PC-3 (cell line): ENCODE measurements at places on chromosomes 2 and 18. TPM values are rescaled to one million over a fixed set of nuclear protein-coding genes. Genes with fewer than 3 reads are reported as not detected.
A peak's percentile ranks its signal among the peaks of the same experiment; 100 is the strongest.

DNA sequence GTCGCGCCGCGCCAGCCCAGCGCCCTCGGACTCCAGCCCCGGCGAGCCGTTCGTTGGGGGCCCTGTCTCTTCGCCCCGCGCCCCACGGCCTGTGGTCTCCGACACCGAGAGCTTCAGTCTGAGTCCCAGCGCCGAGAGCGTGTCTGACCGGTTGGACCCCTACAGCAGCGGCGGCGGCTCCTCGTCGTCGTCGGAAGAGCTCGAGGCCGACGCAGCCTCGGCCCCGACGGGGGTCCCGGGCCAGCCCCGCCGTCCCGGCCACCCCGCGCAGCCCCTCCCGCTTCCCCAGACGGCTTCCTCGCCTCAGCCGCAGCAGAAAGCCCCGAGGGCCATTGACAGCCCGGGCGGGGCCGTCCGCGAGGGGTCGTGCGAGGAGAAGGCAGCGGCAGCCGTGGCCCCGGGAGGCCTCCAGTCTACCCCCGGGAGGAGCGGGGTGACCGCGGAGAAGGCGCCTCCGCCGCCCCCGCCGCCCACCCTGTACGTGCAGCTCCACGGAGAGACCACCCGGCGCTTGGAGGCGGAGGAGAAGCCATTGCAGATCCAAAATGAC, 1.4 kb downstream of the PHLPP1 start:
- DNase-seq, result peak; percentile 39

DNA sequence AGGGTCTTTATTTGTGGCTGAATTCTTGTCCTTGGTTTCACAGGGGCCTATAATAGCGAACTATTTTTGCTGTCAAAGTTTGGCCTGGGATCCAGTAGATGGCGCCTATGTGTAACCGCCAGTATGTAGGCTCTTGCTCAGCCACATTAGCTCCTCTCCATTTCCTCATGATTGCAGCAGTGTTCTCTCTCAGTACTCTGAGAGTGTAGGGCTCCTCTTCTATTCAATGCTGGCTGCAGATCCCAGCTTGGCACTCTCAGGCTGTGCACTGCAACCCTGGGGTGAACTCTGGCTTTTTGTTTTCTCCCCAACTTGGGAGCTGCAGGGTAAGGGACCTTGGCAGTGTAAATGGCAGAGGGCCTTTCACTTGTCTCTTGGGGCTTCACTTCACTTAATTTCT, 344.6 kb upstream of the CHAC2 start:
- DNase-seq, result peak; percentile 68

DNA sequence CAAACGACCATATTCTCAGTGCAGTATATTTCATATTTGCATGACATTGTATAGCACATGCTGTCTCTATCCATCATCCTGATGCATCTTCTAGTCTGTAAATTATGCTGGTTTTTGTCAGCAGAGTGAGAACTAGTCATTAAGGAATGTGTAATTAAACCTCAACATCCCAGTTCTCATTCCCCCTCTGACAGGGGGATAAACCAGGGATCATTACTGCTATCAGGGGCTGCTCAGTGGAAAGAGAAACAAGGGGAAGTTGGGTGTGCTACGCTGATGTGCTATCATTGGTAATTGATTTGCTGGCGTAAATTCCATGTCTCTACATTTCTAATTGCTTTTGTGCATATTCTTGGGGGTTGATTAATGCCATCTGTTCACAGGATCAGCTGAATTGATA, 7.7 kb downstream of the CNTNAP5 start:
- DNase-seq, result no peak

DNA sequence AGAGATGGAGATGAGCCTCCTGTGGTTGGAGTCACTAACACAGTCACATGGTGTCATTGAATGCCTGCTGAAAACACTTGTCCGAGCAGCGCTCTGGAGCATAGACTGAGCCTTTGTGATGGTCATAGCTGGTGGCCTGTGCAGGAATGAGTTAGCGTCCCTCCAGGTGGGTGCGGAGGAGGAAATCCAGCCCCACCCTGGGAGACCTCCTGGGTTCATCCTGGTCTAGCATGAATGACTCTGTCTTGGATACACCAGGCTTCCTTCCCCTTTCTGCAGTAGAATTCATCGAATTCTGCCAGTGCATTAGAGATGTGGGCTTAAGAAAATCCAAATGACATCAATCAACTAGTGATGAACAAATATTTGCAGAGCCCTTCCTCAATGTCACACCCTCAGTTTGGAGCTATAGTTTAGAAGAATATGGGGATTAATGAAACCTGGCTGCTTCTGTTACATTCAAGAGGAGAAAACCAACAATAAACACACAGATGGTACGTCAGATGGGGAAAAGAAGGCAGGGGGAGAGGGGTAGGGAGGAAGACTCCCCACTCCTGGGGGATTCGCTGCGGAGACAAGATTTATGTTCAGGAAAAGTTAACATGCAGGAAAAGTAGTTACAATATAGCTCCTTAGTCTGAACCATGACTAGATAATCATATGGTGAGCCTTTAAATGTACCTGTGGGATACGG, 136.7 kb downstream of the DDX1 start:
- DNase-seq, result no peak

- DNase-seq, result no peak
Observed at GRCh38 chr2:241904791-241905710, 35.5 kb downstream of the RTP5 start.

DNA sequence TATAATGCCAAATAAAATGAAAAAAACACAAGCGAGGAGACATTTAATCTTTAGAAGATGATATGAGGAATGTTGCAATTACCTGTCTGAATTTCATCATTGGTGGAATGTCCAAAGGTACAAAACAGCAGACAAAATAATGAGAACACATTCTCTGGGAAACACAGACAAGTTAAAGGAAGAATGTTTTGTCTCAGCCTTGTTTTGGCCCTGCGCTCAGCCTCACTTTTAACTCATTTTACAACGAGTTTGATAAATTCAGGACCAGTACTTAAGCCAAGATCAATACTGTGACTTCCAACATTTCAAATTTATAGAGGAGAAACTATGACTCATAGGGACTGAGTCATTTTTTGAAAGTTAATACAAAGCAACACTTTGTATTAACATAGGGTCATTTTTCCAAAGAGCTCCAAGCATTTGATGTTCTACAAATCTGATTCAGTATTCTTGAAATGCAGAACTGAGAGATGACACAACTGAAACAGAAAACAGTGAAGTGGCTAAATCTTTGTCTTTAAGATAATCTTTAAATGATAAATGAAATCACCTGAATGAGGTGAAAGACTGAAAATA, 833.2 kb upstream of the CHAC2 start:
- DNase-seq, result peak; percentile 97

DNA sequence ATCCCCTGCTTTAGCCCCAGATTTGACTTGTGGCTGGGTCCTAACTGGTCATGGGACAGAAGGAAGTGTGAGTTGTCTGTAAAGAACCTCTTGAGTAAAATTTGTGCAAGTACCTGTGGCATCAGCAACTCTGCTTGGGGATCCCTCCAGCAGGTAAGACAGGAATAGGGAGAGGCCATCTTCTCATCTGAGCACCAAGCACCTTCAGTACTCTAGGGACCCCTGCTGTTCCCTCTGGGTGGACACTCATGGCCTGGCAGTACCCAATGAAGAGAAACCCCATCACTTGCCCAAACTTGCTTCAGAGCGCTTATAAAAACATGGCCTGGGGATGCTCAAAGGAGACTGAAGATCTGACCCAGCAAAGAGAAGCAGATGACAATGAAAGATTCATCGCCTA, 297.8 kb downstream of the SP3 start:
- DNase-seq, result peak; percentile 39

DNA sequence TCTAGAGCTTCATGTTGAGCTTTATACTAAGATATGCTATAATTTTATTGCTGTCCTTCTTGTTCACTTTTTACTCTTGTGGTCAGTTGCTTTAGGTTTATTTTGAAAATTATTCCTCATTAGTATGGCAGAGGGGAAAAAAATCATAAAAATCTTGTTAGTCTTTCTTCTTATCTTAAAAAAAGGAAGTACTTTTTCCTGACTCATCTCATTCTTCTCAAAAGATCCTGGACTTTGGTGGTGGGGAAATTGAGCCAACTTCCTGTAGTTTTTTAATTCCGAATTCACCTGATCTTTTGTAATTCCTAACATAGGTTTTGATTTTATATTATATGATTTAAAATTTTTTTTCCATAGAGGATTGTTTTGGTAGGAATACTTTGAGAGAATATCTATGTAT, 3.8 kb downstream of the SLC4A1AP start:
- no peak for DNase-seq

SCTR gene
- total RNA-seq, result not detected in 2 replicates

GRCh38 chr2:172702451-172702850, 33.2 kb upstream of the RAPGEF4 start:
- DNase-seq, result no peak

GKN2 gene
- 0.58 TPM in 1 of 2 replicates, not detected in the other for total RNA-seq

DNA sequence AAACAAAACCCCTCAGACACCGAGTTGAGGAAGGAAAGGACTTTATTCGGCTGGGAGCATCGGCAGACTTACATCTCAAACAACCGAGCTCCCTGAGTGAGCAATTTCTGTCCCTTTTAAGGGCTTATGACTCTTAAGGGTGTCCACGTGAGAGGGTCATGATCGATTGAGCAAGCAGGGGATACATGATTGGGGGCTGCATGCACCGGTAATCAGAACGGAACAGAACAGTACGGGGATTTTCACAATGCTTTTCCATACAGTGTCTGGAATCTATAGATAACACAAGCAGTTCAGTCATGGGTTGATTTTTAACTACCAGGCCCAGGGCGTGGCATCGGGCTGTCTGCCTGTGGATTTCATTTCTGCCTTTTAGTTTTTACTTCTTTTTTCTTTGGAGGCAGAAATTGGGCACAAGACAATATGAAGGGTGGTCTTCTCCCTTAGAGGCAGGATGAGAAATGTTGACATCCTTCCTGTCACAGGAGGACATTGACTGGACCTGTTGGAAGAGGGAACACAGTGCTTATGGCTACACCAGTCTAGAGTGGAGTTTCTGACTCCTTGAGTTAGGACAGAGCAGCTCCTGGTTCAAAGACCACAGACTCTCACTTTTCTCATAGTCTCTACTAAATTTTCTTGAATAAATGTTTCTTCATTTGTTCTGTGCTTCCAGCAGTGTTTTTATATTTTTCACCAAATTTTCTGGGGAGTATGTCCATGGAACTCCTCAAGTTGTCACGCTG, 35.8 kb downstream of the SPOPL start:
- no peak for DNase-seq

DNA sequence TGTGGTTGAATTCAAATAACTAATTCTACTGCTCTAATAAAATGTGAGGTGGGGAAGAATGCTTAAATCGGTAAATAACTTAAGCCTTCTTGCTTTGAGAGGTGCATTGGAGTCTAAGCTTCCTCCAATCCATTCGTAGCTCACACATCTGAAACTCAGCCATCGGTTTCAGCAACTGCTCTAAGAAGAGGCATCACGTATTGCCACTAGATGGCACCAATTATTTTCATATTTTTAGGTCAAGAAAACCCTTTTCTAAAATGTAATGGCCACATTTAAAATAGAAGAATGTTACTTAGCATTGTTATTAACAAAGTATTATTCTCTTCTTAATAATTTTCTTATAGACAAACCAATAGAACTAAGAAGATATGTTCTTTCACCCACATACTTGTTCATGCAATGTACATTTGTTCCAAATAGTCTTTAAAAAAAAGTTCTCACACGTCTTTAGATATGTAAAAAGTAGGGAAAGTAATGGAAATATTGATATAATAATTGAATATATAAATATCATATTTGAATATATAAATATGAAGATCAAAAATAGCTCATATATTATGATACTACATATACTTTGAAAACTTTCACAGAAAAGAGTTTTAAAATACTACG, 229.8 kb downstream of the CCDC178 start:
- peak; percentile 41 for DNase-seq

DNA sequence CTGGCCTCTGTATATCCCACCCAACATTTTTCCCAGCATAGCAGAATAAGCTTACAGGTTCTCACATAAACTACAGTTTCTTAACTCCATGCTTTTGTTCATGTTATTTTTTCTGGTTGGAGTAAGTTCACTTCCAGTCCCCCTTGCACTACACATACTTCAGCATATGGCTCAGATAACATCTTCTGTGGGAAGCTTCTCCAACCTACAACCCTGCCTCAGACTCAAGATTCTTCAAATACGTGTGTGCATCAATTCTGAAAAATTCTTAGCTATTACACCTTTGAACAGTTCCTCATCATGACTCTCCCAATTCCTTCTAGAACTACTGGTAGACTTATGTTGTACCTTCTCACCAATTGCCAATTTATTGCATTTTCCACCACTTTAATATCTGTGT, 7.5 kb upstream of the CPLX4 start:
- DNase-seq, result no peak
